ENCODE measurements at places on chromosomes 2 and 18. TPM values are rescaled to one million over a fixed set of nuclear protein-coding genes. Genes with fewer than 3 reads are reported as not detected.

Gene CCDC68
- not detected for total RNA-seq

Gene TEKT4
- total RNA-seq, result not detected

Gene EDAR
- total RNA-seq, result 0.13 TPM

Gene PPP1R7
- 66.3 TPM for total RNA-seq

Gene C18orf54
- 2.3 TPM for total RNA-seq

Gene DOK6
- not detected for total RNA-seq

Gene CABYR
- total RNA-seq, result not detected

Gene PIK3C3
- 34.9 TPM for total RNA-seq

Gene PPIG
- total RNA-seq, result 57.8 TPM

Gene SKOR2
- total RNA-seq, result not detected

Gene AOX1
- total RNA-seq, result 0.63 TPM

Gene MBD2
- total RNA-seq, result 135 TPM

Gene MAL
- total RNA-seq, result 6.1 TPM

Gene KRTCAP3
- 5.4 TPM for total RNA-seq

Gene MGAT4A
- total RNA-seq, result 33.1 TPM

Gene KCNG2
- not detected for total RNA-seq

Gene AKAIN1
- total RNA-seq, result not detected

Gene NEURL3
- total RNA-seq, result 0.26 TPM
